ENCODE measurements at places on chromosomes 12 and 14.
A peak's percentile ranks its signal among the peaks of the same experiment; 100 is the strongest.

DNA sequence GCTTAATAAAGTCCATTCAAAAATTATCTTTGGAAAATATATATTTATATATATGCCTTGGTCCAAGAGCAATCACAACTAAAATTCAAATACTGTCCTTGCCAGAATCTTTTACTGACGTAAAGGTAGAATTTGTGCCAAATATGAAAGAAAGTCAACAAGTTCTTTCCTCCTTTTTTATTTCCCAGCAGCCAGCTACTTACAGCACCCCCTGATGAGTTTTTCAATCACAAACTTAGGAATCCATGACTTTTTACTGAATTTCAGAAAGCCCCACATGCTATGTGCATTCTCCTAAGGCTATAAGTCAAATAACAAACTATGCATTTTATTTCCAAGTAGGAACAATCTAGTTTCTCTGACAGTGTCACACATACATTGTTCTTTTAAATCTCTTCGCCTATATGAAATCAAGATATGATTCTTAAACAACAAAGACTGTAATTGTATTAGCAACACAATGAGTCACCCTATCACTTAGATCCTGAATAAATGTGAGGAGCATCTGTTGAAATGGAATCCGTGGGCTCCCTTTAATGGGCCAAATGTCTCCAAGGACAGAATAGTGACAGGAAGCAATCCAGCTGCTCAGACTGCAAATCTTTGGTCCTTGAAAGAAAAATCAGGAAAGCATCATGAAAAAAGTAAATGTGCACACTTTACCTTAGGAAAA, 271.4 kb downstream of the DUSP6 start:
- no peak for DNase-seq

DNA sequence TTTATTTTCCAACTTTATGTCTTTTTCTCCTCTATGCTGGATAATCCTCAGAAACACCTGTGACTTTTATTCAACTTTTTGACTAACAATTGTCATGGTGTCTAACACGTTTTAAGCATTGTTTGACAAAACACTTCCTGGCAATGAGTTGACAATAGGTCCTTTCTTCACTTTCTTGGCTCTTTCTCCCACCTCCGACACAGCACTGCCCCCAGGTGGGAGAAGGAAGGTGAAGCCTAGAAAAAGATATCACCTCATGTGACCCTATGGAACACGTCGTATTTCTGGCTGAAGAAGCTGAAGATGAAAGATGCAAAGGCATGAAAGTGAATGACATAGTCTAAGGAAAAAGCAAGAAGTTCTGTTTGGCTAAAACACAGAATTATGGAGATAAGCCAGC, 430.0 kb downstream of the ETNK1 start:
- peak; percentile 3 for DNase-seq

DNA sequence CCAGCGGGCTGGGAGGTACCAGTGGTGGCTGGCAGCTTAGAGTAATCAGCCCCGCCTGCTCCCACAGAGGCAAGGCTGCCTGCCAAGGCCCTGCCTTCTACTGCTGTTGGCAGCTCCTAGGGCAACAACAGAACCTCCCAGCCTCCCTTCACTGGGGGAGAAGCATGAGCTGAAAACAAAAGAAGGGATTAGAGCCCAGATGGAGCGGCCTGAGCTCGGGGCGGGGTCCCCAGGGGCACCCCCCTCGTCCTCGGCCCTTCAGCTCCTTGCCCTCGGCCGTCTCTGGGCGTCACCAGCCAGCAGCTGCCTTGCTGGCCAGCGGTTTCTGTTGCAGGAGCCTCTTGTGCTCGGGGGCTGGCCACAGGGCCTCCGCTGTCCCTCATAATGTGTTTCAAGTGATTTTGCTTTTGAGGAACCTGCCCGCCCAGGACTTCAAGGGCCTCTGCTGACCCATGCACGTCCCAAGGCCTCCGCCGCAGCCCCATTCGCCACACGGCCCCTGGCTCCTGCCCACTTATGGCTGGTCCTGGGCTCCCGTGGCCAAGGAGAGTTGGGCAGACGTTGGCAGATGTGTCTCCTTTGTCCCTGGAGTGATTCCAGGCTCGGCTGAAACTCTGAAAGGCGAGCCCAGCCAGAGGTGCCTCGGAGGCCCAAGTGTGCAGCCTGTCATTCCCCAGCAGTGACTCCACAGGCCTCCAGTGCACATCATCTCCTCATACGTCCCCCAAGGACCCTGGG, 49.7 kb downstream of the PSMA6 start:
- DNase-seq: peak; percentile 25

- DNase-seq: peak; percentile 70
Observed at GRCh38 chr14:22982477-22983245, at the start of gene AJUBA. Gene AJUBA, minus strand, starts transcription at chr14:22982551. Its CDS starts 285 bp downstream, at chr14:22982266.

GRCh38 chr12:68972595-68972994, 39.6 kb upstream of the CPM start:
- no peak for DNase-seq

- no peak for DNase-seq
Observed at GRCh38 chr12:52518574-52519386, 1.4 kb downstream of the KRT5 start.

DNA sequence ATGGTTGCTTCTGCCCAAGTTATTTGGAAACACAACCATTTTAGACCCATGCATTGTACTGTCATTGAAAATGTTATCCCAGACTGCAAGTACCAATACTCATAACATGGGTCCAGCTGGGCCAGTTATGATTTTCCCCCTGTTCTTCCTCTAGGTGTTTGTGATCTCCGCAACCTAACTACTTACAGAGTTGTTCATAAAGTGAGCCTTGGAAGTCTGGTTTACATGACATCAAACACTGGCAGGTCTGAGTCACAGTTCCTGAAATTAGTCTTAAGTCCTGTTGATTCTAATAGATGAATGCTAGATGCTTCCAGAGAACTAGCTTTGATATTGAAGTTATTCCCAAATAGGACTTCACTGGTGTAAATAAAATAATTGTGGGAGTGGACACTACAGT, 487.0 kb downstream of the MED13L start:
- DNase-seq: peak; percentile 4

- no peak for DNase-seq
Observed at GRCh38 chr12:88733008-88733407, 152.7 kb upstream of the KITLG start.

GRCh38 chr12:75155962-75156361, 53.7 kb downstream of the KCNC2 start:
- DNase-seq: no peak

GRCh38 chr12:46763230-46763629, 62.6 kb downstream of the SLC38A4 start:
- DNase-seq: peak; percentile 60

DNA sequence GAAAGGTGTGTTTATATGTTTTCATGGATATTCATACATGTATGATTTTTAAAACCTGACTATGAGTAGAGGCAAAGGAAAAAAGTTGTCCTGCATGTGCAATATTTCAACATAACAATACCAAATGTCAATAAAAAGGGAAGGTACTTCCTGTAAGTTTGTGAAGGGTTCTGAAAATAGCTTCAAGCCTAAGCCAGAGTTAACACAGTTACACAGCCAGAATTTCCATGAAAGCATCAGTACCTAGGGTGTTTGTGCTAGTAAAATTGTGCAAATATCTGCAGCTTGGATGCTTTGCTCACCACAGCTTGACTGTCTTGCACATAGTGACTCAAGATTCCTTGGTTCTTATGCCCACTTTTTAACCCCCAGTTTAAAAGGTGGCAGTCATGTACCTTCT, 193.1 kb upstream of the FAR2 start:
- DNase-seq: no peak

GRCh38 chr14:94571950-94572349, 9.3 kb upstream of the SERPINA5 start:
- DNase-seq: no peak

GRCh38 chr12:62260733-62261683, 804 bp downstream of the USP15 start:
- DNase-seq: peak; percentile 86

GRCh38 chr12:53265783-53266182, 2.3 kb upstream of the ESPL1 start:
- no peak for DNase-seq

GRCh38 chr14:65431951-65432350, 19.4 kb downstream of the FUT8 start:
- DNase-seq: no peak

DNA sequence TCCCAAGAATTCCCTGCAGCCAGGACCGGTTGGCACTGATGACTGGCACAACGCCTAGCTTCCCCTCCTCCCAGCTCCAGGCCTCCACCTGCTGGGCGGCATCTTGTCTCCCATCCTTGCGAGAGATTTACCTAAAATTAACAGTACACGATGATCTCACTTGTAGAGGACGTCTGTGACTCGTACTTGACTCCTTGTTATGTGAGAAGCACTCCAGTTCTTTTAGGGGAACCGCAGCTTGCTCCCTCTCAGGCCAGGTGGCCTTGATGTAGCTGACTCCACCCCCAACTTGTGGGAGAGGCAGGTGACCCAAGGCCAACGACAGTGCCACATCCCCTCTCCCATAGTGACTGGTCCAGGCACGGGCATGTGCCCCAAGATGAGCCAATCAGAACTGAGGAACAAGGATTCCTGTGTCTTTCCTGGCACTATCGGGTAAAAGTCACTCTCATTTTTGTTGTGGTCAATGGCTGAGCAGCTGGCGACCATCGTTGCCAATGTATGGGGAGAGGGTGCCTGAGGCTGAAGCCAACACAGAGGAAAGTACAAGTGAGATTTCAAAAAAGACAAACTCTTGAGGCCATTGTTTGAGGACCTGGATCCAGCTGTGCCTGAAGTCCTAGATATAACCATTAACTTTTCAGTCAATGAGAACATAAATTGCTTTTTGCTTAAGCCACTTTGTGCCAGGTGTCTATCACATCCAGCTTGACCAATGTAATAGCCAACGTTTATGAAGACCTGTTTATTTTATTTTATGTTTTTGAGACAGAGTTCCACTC, 208.7 kb downstream of the RBM19 start:
- DNase-seq: no peak

GRCh38 chr14:59331217-59331616, 134.0 kb downstream of the GPR135 start:
- DNase-seq: no peak

DNA sequence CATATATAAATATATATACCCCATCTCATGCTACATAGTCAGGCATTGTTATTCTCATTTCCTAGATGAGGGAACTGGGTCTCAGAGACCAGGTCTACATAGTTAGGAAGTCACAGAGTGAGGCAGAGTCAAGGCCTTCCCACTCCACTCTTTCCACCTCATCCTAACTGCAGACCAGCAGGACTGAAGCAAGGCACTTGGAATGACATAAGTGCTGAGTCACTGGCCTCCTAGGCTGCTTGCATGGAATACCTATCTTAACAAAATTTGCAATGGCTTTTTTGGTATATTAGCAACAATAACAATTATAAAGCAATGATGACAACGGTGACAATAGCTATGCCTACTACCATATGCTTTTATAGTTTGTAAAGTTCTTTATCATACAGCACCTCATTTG, 5.4 kb upstream of the ANO4 start:
- no peak for DNase-seq

- DNase-seq: peak; percentile 19
Observed at GRCh38 chr12:102095677-102096263, 24.1 kb downstream of the NUP37 start.

DNA sequence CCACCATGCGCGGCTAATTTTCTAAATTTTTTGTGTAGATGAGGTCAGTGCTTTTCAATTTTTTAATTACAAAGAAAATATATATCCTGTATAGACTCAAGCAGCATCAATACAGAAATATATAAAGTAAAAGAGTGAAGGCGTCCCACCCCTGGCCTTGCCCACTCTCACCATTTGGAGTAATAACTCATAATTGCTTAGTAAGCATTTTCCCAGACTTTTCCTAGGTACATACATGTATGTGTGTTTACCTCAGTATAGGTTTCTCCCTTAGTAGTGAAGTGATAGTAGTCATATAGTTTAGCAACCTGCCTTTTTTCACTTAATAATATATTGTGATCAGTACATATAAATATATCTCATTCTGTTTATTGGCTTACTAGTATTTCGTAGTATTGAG, 200.1 kb downstream of the NUBPL start:
- no peak for DNase-seq

GRCh38 chr12:80567401-80567800, 123.4 kb downstream of the PTPRQ start:
- DNase-seq: no peak

DNA sequence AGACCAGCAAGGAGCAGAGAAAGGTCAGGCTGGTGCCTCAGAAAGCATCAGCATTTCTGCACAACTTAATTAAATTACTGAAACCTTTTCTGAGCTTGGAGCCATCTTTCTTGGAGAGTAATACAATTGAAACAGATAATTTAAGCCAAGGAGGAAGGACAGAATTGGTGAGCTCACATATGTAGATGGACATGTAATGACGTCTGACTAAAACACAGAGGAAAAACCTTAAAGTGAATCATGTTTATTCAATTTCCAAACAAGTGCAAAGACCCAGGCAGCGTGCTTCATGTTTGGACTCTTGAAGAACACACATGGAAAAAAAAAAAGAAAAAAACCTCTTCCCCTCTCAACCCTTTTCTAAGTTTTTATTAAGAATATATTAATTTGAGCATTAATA, 19.0 kb downstream of the SUSD6 start:
- no peak for DNase-seq

GRCh38 chr14:90406384-90406798, 9.6 kb downstream of the CALM1 start:
- no peak for DNase-seq

DNA sequence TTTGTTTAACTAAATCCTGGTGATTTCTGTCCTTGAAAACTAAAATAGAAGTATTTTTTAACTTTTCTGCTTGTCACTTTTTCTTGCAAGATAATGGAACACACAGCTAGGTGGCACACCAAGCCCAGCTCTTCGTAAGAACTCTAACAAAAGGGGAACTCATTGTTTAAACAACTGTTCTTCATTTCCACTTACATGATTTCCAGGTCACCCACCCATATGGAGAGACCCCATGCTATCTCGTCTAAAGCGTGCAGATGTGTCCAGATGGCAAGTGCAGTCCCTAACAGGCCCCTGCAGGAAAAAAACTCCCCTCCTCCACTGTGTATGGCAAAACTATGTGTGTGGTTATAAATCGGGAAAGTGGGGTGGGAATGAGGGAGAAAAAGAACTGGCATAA, 43.3 kb upstream of the NT5DC3 start:
- DNase-seq: peak; percentile 43

GRCh38 chr12:93802293-93802692, 125.1 kb downstream of the CRADD start:
- DNase-seq: no peak

DNA sequence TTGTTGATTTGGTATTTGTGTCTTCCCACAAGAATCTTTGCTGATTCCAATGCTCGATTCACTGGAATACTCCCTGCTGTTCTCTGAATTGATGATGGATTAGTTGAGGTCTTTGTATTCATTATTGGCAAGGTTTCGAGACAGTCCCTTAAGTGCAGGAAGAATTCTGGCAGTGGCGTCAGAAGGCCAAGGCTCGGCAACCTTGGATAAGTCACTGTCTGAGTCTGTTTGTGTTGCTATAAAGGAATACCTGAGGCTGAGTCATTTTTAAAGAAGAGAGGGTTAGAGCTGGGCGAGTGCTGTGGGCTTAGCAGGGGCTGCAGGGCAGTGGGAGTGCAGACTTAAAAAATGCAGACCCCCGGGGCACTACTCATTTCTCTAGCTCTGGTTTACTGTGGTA, 56.9 kb downstream of the CHST11 start:
- no peak for DNase-seq

All from activated CD4-positive, alpha-beta T cell treated with anti-CD3 and anti-CD28 coated beads, Interleukin-2, amount 50 U/mL, for 16 hours (primary cell).